Fibroblast of villous mesenchyme (primary cell): ENCODE measurements at places on chromosomes 12 and 14. TPM values are rescaled to one million over a fixed set of nuclear protein-coding genes. Genes with fewer than 3 reads are reported as not detected.

DNA sequence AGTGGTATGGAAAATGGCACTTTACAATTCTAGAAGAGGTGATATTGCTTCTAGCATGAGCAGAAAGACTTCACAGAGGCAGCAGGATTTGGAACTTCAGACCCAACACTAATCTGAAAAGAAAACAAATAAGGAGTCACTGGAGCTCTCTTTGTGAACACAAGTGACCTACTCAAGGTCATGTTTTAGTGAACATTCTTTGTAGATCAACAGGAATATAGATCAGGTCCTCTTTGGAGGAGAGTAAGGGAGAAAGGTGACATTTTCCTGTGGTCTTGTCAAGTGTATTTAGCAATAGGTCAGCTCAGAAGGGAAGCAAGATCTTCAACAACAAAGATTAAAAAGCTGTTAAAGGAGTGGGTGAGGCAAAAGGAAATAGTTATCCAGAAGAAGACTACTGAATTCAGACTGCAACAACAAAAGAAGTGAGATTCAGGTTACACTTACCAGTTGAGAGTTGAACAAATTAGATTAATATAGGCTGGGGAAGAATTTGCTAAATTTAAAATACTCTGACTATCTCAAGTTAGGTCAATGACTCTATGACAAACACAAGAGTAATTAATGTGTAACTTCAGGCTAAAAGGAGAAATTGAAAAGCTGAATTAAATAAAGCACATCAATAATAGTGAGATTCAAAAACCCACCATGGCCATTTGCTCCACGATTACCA is 528.2 kb downstream of the RPS29 start:
- no peak for DNase-seq

- no peak for DNase-seq
Measured at GRCh38 chr14:76547831-76548230, 171.9 kb downstream of the ESRRB start.

- no peak for DNase-seq
Measured at GRCh38 chr12:24223926-24224325, 274.5 kb upstream of the SOX5 start.

GRCh38 chr12:59260202-59260601 is 335.6 kb upstream of the SLC16A7 start:
- no peak for DNase-seq

GRCh38 chr12:67714648-67715047 is 66.1 kb downstream of the DYRK2 start:
- DNase-seq: peak; percentile 29

DNA sequence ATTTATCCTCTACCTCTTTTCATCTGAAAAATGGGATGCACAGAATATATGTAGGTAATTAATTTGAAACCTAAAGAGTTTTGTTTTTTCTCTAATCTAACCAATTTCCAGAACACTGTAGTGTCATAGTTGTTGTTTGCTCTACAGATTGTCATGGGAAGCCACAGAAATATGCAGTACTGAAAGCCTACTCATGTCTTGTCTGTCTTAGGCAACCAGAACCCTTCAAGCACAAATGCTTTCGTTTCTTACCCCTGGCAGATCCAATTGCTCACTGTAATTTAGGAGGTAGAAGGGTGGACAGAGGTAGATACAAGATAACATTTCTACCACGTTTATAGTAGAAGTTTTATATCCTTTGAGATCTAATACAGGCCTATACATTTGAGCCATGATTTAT is 330.2 kb upstream of the NOVA1 start:
- DNase-seq: peak; percentile 11

- peak; percentile 86 for DNase-seq
Measured at GRCh38 chr12:49874142-49874897, 29.4 kb downstream of the FAIM2 start.

DNA sequence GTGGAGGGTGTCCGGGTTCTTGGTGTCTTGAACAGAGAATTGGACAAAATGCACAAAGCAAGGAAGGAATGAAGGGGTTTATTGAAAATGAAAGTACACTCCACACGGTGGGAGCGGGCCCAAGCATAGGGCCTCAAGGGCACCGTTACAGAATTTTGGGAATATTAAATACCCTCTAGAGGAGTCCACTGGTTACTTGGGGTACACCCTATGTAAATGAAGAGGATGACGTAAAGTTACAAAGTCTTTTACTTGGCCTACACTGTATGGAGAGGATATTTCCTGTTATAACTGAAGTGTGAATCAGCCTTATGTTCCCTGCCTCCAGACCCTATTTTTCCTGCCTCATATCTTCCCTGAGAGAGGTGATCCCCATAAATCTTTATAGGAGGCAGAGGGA is 102.6 kb downstream of the RIN3 start:
- DNase-seq: no peak

DNA sequence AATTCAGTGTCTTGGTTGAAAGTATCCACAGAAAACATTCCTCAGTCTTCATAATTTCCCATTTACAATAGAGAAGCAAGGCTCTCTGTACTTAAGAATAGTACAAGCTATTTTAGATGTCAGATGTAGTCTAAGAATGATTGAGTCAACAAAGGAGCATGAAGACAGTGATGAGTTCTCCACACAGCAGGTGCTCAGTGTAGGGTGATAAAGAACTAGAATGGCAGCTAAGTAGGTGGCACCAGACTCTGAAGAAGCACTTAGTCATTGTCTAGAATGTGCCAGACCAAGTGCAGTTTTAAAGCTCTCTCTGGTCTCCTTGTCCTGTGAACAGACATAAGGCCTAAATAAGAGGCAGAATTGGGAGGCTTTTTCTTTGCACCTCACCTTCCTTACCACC is 504.6 kb downstream of the NRXN3 start:
- no peak for DNase-seq

GRCh38 chr12:46391630-46392029 is 19.1 kb upstream of the SLC38A2 start:
- peak; percentile 35 for DNase-seq

- no peak for DNase-seq
Measured at GRCh38 chr12:50567926-50568325, 63.1 kb downstream of the DIP2B start.

- no peak for DNase-seq
Measured at GRCh38 chr14:104121142-104121541, 17.2 kb upstream of the KIF26A start.

DNA sequence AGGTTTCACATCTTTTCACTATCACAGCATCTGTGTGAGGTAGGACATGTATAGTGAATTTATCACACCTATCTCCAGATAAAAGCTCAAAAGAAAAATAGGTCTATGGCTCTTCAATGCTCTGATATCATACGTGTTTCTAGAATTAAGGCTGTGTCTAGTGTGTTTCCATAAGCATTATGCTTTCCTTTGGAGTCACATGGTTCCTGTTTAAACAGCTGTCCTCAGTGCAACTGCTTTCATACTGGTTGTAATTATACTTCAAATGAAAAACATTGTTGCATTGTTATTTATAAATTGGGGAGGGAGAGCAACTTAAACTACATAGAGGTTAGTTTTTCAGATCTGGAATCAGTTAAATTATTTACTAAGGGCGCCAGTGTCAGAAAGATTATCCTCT is 151.6 kb downstream of the SYT1 start:
- DNase-seq: no peak

GRCh38 chr12:5578775-5579174 is 146.9 kb downstream of the NTF3 start:
- DNase-seq: no peak

DNA sequence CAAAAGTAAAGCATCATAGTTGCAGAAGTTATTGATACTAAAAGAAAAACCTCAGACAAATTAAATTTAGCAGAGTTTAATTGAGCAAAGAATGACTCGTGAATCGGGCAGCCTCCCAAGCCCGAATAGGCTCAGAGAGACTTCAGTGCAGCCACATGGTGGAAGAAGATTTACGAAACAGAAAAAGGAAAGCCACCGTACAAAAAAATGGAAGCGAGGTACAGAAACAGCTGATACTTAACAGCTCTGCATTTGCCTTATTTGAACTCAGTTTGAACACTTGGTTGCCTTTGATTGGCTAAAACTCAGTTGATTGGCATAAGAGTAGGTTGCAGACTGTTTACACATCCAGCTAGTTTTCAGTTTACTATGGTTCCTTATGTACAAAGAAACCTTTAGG is 12.9 kb downstream of the TTC9 start:
- no peak for DNase-seq

- DNase-seq: no peak
Measured at GRCh38 chr14:64998455-64998931, 11.8 kb downstream of the FNTB start.

GRCh38 chr14:32017587-32017986 is 59.5 kb upstream of the ARHGAP5 start:
- DNase-seq: no peak

GRCh38 chr12:51009056-51009440 is 17.1 kb downstream of the SLC11A2 start:
- peak; percentile 42 for DNase-seq

- no peak for DNase-seq
Measured at GRCh38 chr12:131323879-131324278, 370.2 kb downstream of the ADGRD1 start.

GRCh38 chr14:98769326-98769725 is 502.7 kb downstream of the BCL11B start:
- DNase-seq: no peak

DNA sequence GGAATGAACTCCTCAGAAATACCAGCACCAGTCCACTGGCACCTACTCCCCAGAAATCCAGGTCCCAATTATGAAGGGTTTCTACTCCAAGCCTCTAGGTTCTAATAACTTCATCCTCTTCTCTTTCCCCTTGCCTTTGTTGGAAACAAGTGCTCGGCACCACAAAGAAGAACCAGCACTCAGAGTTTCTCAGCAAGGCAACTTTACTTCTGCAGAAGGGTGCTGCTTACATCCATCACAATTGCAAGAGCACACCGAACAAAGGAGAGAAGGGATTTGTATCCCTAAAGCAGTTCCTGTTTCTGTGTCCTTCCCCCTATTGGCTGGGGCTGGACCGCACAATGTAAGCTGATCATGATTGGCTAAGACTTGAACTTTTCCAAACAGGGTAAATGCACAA is 74.2 kb upstream of the GNG2 start:
- DNase-seq: no peak

GRCh38 chr12:26058308-26058707 is 66.5 kb downstream of the BHLHE41 start:
- DNase-seq: no peak

DNA sequence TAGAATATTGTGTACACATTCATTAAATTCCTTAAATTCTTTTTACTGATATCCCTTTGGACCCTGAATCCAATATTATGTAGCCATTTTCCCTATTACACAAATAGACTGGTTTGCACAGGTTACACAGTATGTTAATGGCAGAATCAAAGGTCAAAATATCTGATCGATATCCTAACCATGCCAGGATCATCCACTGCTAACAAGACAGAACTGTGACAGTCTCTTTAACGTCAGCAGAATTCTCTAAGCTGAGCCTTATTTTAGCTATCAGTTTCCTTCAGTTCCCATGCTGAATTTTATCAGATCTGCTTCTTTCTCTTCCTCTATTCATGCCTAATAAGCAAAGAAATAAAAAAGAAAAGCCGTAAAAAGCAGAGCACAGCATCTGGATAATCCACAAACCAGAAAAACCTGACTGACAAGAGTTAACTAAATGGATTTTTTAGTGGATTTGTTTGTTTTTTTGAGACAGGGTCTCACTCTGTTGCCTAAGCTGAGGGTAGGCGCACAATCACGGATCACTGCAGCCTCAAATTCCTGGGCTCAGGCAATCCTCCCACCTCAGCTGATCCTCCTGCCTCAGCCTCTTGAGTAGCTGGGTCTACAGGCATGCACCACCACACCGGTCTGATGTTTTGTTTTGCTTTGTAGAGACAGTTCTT is 130.4 kb downstream of the PAWR start:
- DNase-seq: no peak

DNA sequence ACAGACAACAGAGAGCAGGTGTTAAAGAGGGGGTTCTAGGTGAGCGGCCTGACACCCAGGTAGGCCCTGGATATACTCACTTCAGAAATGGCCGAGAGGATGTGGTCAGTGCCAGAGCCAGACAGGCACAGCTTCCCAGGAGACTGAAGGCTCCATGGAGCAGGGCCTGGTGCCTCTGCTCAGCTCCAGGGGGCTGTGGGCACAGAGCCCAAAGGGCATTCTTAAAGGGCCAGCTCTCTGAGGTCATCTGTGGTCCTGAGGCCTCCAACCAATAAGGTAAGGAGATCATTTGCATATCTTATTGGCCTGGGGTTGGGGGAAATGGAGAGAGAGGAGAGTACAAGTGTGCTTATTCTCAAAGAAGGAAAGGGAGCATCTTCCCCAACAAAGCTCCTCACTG is 9.7 kb upstream of the PCK2 start:
- DNase-seq: no peak

DNA sequence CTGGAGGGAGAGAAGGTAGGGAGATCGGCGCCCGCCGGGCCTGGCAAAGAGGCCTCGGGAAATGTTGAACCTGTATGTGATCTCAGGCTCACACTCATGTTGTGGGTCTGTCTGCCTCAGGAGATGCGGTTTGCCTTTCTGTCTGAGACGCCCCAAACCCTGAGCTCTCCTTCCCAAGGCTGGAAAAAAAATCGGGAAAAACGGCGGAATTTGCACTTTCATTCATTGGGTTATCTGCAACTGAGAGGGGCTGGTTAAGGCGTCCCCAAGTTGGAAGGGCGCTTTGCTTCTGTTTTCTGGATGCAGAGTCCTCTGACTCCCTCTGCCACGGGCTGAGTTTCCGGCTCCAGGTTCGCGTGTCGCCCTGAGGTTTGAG is 5.0 kb upstream of the HOXC9 start:
- no peak for DNase-seq

DNA sequence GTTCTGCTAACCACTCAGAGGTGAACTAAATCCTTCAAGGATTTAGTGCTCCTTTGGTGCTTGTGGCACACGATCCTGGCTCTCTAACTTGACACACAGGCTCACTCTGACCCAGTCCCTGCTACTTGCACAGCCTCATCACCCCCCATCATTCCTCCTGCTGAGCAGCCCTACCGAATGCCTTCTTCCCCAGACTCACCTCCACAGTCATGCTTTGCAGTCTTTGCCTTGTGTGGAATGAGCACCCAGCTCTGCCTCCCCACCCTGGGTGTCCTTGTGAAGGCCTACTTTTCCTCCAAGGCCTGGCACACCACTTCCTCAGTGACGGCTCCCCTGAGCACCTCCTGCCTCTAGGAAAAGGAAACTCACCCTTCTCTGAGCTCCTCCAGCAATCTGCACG is 7.9 kb upstream of the TINF2 start:
- DNase-seq: no peak

FBLN5 gene
- 77.7 and 85.0 TPM in 2 replicates for total RNA-seq

RPL10L gene
- 0.43 TPM in 1 of 2 replicates, not detected in the other for total RNA-seq

CRY1 gene
- total RNA-seq: 25.4 and 25.5 TPM in 2 replicates

LTBR gene
- 61.3 and 69.6 TPM in 2 replicates for total RNA-seq

SDR9C7 gene
- total RNA-seq: not detected in 2 replicates

PRKAG1 gene
- 61.2 and 62.2 TPM in 2 replicates for total RNA-seq

MGP gene
- total RNA-seq: 3.5 and 10.6 TPM in 2 replicates

KRT78 gene
- not detected in 2 replicates for total RNA-seq

GUCY2C gene
- total RNA-seq: not detected in 2 replicates

PDZRN4 gene
- total RNA-seq: not detected in 2 replicates

EPYC gene
- not detected in 2 replicates for total RNA-seq

LRP1-AS gene
- not detected in 2 replicates for total RNA-seq

RAB2B gene
- total RNA-seq: 22.9 and 41.0 TPM in 2 replicates

PLA2G1B gene
- total RNA-seq: not detected in 2 replicates

TSHR gene
- total RNA-seq: not detected in 2 replicates

NRL gene
- 0.86 and 1.3 TPM in 2 replicates for total RNA-seq

NANOG gene
- total RNA-seq: not detected in 2 replicates

MGAT4C gene
- not detected in 2 replicates for total RNA-seq

CMKLR1 gene
- 1.7 and 1.9 TPM in 2 replicates for total RNA-seq

KRT6C gene
- not detected in 2 replicates for total RNA-seq
